ENCODE measurements at places on chromosomes 7 and 10. TPM values are rescaled to one million over a fixed set of nuclear protein-coding genes. Genes with fewer than 3 reads are reported as not detected.

Gene POM121L12
- not detected for total RNA-seq

Gene TFR2
- 0.34 TPM for total RNA-seq

Gene HYAL4
- total RNA-seq = not detected

Gene SCART1
- total RNA-seq = 0.49 TPM

Gene UMAD1
- total RNA-seq = 16.6 TPM

Gene MSMB
- not detected for total RNA-seq

Gene TRAPPC14
- 13.3 TPM for total RNA-seq

Gene MCM10
- total RNA-seq = 44.5 TPM

Gene AOAH
- total RNA-seq = 5.9 TPM

Data from neural progenitor cell (in vitro differentiated cells).